ENCODE measurements at places on chromosomes 1 and 21.

DNA sequence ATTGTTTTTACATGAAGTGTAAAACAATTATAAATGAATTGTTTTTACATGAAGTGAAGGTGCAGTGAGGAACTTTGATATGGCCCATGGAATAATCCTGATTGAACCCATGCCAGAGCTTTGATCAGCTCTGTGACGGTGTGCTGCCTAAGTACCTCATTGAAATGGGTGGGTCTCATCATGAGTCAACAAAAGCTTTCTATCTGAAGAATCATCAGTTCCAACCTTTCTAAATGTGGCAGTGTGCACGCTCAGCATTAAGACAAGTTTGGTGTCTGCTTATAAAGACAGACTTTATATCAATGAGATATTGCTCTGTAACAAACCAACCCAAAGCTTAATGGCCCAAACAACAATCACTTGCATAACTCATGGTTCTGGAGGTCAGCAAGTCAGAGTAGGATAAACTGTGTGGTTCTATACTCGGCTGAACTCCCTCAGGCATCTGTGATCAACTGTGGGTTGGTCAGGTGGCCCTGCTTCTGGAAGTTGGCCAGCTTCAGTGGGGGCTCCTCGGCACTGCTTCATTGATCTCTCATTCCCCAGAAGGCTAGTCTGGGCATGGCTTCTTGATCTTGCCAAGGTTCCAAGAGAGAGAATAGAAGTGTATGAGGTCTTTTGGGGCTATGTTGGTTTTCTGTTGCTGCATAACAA lies 258.0 kb downstream of the LTN1 start:
- no peak for DNase-seq

GRCh38 chr1:167935216-167936067 lies 1.0 kb upstream of the DCAF6 start:
- peak; percentile 53 for DNase-seq

DNA sequence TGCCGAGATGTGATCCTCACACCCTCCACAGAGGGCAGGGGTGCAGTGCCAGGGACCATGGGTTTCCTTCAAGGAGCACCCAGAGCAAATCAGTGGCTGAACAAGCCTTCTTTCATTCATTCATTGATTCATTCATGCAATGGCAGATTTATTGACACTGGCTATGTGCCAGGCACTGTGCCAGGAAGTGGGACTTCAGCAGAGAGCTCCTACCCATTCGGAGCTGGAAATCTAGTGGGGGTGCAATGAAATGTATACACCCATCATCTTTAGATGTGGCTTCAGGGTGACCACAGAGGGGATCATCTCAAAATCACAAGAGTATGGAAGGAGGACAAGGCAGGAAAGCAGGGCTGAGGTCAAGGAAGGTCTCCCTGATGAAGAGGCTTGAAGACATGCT lies 18.9 kb downstream of the SLC6A9 start:
- DNase-seq = no peak

DNA sequence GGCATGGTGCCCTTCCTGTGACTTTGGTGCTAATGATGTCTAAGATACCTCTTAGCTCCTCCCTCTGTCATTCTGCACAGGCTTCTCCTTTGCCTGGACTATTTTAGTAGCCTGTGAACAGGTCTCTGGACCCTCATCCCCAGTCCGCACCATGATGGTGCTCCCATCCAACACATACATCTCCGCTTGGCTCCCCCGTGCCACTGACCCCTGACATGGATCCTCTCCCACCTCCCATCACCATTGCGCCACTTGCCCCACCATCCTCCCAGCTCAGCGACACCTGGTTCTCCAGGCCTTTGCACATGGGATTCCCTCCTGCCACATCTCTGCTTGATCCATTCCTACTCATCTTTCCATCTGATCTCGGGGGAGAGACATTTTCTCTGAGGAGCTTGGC lies 33.9 kb downstream of the RUNX3 start:
- no peak for DNase-seq

DNA sequence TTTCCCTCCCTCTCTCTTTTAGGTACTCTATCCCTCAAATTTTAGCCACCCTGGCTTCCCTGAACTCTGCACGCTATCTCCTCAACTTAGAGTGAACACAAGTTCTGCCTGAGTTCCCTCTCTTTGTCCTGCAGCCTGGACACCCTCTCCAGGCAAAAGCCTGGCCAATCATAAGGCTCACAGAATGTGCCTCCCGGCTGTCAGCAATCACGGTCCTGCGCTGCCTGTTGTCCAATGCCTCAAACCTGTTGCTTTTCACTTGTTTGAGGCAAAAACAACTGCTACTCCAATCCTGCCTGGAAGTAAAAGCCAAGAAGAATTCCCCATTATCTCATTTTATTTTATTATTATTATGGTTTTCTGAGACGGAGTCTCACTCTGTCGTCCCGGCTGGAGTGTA lies 66.1 kb downstream of the LGR6 start:
- no peak for DNase-seq

DNA sequence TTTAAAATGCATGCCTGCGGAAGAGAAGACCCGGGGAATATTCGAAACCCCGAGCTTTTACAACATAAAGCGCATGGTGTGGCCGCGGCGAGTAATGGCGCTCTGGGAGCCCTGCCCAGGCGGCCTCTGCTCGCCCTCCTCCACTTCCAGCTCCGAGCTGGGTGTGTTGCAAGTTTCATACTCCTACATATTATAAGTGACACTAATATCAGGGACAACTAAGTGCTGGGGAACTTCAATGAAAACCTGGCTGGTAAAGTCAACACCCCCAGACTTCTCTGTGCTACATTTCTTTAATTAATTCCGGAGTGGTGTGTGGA lies 11.8 kb downstream of the SIM2 start:
- no peak for DNase-seq

GRCh38 chr1:27934818-27935549 lies at the start of gene SMPDL3B:
Gene SMPDL3B (plus strand): TSS chr1:27935000. CDS start chr1:27935184, 184 bp downstream.
- DNase-seq = no peak

DNA sequence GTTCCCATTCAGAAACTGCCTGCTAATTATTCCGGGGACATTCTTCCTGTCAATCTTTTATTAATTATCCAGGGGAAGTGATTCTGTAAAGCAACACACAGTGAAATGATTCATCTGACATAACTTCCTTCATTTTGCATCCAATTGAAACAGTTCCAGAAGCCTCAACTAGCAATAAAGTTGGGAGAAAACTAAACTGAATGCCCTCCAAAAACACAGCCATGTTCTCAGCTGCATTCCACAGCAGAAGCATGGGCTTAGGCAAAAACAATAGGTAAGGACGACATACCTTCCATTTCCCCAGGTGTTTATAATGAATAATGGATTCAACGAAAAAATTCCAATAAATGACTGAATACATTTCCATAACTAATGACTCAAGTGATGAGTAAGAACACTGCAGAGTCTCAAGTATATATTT lies 36.9 kb upstream of the TARBP1 start:
- DNase-seq = no peak

- no peak for DNase-seq
These were observed 47.7 kb upstream of the USP24 start for GRCh38 chr1:55262822-55263221.

GRCh38 chr1:205497351-205497750 lies 7.1 kb upstream of the CDK18 start:
- DNase-seq = no peak

DNA sequence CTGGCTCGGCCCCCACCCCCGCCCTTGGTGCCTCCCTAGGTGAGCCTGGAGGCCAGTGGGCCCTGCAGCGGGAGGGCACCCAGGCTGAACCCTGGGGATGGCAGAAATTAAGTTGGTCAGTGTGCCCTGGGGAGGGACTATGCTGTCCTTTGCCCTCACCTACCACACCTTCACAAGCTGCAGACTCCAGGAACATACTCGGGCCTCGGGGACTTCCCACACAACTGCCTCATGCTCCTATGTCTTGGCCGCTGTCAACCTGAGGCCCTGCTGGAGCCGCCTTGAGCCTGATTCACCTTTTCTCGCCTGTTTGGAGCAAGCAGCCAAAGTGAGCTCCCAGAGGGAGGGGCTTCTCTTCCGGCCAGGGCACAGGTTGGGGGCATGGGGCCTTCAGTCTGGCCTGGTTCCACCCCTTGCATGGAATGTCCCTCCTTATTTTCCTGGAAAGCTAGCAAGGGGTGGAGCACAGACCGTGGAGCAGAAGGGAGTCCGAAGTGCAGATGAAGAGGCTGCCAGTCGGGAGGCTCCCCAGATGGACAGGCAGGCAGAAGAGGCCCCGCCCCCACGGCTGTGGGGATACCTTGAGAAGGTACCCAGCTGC lies 24.7 kb downstream of the KNCN start:
- DNase-seq = no peak

- DNase-seq = no peak
These were observed 18.1 kb downstream of the URB2 start for GRCh38 chr1:229643996-229644745.

GRCh38 chr1:2474104-2474844 lies 1.8 kb upstream of the PLCH2 start:
- no peak for DNase-seq

- DNase-seq = no peak
These were observed 10.3 kb upstream of the KCNJ15 start for GRCh38 chr21:38246511-38246910.

DNA sequence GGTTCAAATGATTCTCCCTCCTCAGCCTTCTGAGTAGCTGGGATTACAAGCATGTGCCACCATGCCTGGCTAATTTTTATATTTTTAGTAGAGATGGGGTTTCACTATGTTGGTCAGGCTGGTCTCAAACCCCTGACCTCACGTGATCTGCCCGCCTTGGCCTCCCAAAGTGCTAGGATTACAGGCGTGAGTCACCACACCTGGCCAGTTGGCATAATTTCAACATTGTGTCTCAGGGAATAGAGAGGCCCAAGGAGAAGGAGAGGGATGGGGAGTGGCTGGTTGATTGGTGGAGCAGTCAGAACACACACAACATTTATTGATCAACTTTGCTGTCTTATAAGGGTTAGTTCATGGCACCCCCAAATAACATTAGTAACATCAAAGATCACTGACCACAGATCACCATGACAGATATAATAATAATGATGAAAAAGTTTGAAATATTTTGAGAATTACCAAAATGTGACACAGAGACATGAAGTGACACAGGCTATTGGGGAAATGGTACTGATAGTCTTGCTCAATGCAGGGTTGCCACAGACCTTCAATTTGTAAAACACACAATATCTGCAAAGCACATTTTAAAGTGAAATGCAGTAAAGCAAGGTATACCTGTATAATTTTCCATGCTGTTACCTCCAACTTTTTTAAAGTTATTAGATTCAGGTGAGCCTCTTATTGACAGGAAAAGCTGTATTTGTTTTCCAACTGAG lies 15.8 kb upstream of the CYB5R1 start:
- DNase-seq = no peak

GRCh38 chr1:160409486-160409885 lies 9.1 kb downstream of the VANGL2 start:
- no peak for DNase-seq

- no peak for DNase-seq
These were observed 167.4 kb upstream of the TMEM51 start for GRCh38 chr1:14986168-14986567.

DNA sequence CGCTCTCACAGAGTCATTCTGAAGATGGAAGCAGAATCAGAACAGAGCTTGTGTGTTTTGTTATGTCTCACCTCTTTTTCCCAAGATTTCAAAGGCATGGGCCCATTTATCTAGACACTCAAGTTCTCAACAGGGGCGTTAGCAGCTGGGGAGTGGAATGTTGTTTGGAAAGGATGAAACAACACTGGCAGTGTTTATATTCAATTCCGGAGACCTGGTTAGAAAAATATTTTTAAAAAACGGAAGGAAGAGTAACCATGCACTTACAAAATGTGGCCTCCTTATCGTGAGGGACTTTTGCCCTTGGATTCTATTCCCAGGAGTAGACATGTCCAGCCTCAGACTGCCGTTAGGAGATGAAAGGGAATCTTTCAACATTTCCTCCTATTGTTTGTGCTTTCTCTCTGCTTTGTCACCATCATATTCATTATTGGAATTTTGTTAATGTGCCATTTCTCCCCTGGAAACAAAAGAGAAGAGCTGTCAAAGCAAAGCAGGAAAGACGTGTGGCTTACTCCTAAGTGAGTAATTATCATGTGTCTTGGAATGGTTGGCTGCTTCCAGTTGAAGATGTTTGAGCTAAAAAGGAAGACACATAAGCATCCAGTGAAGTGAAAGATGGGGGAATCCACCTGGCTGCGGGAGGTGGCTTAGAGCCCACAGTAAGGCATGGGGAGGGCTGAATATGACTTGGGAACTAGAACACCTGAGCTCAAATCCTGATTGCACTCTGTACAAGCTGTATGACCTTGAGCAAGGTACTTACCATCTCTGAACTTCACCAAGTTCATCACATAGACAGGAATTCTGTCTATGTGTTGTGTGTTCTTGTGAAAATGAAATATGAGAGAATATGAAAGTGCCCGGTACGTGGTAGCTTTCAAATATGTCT lies 71.7 kb upstream of the JUN start:
- no peak for DNase-seq

GRCh38 chr1:166876540-166876838 lies 425 bp upstream of the TADA1 start:
- DNase-seq = no peak

DNA sequence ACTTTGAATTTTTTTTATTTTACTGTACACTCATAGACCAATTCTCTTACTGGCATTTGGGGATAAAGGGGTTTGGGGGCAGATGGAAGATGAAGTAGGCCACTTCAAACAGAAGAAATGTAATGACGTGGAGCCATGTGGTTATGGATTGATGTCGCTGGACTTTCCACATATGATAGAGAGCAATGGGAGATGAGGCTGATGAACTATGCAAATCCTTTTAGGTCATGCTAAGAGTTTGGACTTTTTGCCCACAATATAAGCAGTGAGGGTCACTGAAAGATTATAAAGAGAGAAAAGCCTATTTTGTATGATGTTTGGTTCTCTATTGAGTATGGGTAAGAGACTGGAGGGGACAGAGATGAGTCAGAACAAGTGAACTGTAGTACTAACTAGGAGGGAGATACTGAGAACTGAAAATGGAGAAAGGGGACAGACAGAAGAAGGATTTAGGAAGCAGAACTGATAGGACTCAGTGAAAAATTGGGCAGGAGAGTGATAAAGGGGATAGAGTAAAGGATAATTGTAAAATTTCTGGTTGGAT lies 9.2 kb downstream of the C1orf21 start:
- DNase-seq = no peak

Data from D341Med (cell line).